CD4-positive, alpha-beta T cell treated with Interferon alpha-2 for 1 hour (primary cell): ENCODE measurements at places on chromosomes 4 and X.

DNA sequence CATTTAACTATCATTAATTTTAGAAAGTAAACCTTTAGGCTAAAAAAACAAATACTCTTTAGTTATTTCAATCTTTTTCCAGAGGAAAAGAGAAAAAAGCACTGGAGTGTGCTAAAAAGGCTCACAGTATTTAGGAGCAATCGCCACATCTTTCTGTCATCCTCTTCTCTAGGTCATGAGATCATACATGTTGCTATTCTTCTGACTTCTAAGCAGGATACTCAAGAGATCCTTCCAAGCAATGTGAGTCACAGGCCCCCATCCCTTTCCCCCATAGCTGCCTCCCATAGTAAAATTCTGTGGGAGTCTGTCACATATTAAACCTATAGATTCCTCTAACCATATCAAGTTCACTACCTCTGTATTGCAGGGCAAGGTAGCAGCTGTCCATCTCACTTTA lies 7.7 kb downstream of the EDNRA start:
- DNase-seq, result no peak

GRCh38 chr4:112759313-112759712 lies 122.4 kb downstream of the LARP7 start:
- DNase-seq, result no peak

DNA sequence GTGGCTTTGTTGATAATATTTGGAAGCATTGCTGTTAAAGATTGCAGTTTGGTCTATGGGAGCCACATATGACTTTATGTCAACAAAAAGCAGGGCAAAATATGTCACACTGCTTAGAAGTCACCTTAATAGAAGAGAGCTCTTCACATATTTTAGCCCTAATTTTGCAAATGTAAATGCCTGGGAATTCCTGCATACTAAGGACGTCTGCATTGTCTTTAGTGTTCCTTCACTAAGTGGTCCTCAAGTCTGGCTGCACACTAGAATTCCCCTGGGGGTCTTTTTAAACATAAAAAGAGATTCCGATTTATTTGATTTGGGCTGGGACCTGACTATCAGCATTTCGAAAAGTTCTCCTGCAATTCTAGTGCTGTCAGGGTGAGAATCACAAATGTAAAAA lies 495.1 kb upstream of the FAM241A start:
- DNase-seq, result no peak

GRCh38 chrX:113455582-113455981 lies 615.0 kb upstream of the AMOT start:
- no peak for DNase-seq

DNA sequence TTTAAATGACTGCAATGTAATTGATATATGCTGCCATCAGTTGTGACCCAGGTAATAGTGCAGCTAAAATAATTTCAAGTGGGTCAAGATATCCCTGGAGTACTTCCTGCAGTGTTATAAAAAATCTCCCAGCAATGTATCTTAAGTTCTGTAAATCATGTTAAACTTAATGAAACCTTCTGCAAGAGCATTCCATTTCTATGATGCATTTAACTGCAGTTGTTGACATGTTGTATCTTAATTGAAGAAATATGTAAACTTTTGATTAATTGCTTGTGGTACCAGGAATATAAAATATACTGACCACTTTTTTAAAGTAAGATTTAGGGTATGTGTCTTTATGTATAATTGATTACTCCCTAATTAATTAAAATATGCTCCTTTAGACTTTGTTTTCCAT lies 213.6 kb downstream of the AFF2 start:
- no peak for DNase-seq

DNA sequence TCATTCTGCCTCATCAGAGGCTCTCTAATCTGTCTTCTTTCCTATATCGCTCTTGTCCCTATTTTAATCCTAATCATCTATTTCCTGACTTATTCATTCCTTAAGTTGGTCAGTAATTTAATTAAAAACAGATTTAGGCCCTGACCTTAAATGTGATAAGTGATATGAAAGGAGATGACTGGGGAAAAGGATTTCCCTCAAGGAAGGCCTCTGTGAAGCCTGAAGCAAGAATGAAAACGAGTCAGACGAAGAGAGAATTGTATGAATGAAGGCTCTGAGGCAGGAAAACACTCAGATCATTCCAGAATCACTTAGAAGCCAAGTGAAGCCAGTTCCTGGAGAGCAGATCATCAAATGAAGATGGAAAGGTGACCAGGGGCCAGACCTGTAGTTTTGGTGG lies 22.1 kb downstream of the PKD2 start:
- no peak for DNase-seq

GRCh38 chr4:25879991-25880651 lies 17.3 kb upstream of the SEL1L3 start:
- no peak for DNase-seq

DNA sequence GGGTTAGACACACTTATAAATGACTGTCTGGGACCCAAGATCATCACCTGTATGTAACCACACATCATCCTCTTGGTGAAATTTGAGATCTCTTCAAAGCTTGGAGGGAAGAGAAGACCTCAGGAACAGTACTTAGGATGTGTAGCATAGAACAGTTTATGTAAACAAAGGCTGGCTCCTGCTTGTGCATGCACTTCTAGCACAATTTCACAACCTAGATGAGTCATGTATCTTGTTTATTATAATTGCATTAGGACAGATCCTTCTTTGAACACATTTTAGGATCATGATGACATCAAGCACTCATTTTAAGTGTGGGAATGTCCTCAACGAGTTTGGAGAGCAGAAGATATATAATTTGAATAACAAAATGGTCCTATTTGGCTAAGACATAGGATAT lies 26.3 kb upstream of the ZMAT1 start:
- no peak for DNase-seq

DNA sequence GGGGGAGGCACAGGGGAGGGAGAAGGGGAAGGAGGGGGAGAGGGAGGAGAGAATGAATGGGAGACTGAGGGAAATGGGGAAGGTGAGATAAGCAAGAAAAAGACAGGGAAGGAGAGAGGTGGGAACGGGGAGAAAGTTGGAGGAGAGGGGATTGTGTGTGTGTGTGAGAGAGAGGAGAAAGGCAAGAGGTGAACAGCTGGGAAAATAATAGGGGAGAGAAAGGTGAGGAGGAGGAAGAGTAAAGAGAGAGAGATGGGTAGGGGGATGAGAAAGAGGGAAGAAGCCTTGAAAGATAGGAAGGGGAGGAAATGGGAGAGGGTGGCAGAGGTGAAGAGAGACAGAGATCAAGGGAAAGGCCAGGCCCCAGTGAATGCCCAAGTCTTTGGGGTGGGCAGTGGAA lies 20.1 kb downstream of the BCORL1 start:
- DNase-seq, result no peak

DNA sequence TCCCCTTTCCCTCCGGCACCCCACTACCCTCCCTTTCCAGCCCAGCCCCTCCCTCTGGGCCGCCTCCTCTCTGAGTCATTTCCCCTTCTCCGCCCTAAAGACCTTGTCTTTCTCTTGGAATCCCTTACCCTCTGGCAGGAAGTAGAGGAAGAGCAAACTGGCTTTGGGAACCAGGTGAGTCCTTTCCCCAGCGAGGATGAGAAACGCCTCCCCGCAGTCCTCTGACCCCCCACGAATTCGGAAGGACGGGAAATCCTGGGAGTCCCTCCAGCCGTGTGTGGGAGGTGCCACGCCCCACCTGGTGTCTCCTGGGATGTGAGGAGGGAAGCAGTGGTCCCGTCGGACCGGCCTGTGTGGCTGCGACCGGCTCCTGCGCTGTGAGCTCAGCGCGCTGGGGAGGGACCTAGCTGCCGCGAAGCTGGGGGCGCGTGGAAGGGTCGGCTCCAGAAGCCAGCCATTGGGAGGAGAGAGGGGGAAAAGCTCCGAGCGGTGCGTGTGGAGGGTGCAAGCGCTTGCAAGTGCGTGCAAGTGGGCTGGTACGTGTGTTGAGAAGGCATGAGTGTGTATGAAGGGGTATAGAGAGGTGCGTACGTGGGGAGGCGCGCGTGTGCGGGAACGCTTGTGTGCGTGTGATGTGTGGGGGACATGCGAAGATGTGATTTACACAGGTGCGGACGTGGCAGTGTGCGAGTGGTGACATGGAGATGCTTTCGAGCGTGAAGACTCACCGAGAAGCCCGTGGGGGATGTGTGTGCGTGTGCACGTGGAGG lies 46.3 kb downstream of the TEX13B start:
- DNase-seq, result no peak

GRCh38 chrX:25105221-25105620 lies 89.5 kb upstream of the ARX start:
- no peak for DNase-seq

GRCh38 chr4:161530710-161531109 lies 633.1 kb downstream of the FSTL5 start:
- no peak for DNase-seq

DNA sequence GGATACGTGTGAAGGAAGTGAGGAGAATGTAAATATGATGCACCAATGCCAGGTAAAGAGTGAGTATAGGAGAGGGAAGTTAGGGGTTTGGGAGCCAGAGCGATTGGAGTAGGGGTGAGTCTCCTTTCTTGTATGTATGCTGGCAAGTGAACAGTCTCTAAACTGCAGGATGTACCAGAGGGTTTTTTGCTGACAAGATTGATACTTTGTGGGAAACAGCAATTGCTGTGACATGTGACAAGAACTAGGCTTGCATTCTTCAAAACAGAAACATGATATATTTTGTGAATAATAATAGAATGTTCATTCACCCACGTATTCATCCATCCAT lies 706 bp downstream of the CHIC1 start:
- no peak for DNase-seq

GRCh38 chr4:116132946-116133345 lies 952.4 kb downstream of the TRAM1L1 start:
- no peak for DNase-seq

- no peak for DNase-seq
These were observed 33.5 kb upstream of the AMOT start for GRCh38 chrX:112874175-112874574.

DNA sequence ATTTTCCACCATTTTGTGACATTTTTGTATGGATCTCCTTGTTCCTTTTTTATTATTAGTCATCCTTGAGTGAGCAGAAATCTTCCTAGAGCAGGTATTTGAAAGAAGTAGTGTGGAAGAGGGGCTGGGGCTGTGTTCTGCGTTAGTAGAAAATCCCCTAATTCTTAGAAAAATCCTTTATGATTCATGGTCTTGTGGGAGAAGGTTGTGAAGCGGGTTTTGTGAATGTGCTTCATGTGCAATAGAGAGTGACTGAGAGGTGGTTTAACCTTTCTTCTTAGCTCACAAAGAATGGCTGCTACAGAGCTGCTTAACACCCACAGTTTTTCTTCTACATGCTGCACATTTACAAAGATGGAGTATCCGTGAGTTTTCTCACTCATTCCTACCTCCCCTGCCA lies 220.5 kb downstream of the IDS start:
- DNase-seq, result no peak

DNA sequence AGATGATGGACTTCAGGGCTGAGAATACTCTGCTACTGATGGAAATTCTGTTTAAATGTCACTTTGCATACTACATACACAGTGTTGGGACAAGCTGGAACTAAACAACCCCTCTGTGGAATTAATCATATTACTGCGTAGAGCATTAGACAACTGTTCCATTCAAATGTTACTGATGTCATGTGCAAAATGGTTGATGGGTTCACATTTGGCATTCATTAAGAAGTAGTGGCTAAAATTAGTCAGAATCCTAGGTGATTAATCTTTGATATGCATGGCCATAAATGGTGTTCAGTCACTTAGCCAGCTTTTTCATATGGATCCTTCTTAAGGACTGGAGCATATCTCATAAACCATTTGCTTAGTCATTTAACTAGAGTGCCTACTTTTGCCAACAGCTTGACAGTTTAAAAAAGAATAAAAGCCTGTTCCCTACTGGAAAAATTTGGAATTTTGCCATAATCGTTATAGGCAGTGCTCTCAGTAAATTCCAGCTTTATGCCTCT lies 105.2 kb downstream of the RNF150 start:
- DNase-seq, result no peak

DNA sequence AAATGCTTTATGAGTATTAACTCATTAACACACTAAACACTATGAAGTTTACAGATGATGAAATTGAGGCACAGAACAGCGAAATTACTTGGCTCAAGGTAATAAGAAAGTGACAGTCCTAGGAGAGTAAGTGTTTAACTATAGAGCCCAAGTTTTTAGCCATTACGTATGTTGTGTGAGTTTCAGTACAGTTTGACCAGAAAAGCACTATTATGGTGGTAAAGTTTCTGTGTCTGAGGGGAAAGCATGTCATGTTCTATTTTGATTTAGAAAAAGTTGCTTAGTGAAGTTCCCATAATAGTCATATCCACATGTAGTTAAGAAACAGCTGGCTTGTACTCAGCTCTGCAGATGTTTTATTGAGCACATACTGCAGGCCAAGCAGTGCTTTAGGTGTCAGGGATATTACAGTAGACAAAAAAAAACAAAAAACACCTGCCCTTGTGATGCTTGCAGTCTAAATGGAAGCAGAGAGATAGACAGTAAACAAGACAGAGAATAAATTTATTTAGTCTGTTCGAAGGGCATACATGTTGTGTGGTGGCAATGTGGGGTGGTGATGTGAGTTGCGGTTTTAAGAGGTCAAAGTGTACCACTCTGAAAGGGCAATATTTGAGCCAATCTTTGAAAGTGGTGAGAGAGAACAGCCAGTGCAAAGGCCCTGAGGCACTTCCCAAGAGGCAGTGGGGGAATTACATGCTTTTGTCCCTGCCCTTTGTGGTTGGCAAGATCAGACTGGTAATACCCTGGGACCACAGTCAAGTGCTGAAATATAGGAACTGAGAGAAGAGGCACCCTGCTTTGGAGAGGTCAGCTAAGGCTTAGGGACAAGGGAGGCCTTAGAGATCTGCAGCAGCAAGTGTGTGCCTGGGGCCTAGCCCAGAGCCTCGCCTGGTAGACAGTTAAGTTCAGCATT lies 6.2 kb downstream of the TMEM131L start:
- no peak for DNase-seq

DNA sequence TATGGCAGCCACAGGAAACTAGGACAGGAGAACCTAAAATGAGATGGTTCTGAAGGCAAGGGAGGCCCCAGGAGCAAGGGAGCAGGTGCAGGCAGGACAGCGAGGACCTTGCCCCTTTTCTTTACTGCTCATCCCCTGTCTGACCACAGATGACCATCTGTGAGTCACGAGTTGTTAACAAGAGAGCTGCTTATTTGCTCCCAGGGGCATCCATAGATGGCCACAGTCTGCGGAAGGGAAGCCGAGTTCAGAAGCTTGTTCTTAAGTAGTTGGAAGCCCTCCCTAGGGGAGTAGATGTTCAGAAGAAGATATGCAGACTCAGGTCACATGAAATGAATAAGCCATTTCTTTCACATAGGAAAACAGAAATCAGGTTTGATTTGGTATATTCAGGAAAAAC lies 69.4 kb downstream of the EVC2 start:
- no peak for DNase-seq

- no peak for DNase-seq
These were observed 1476.8 kb downstream of the ADGRL3 start for GRCh38 chr4:62676962-62677361.

- no peak for DNase-seq
These were observed 7.4 kb downstream of the HTT-AS start for GRCh38 chr4:3066836-3067400.

GRCh38 chrX:36983831-36984230 lies 24.3 kb upstream of the FAM47C start:
- no peak for DNase-seq

DNA sequence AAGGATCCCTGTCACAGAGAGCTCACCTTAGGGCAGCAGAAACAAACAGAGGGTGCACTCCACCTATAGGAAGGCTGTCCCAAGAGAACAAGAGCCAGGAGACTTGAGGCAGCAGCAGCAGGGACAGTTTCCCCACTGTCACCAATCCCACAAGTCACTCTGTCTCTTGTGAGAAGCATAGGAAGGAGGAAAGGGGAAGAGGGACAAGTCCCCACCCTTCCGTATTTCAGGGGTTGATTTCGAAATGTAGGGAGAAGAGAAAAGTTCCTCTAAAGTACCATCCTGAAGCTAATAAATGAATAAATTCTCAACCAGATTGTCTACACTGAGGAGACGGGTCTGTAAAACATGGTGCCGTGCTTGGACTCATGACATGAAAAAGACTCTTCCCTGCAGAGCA lies 9.5 kb upstream of the TLR8 start:
- DNase-seq, result no peak
